ENCODE measurements at places on chromosomes 3 and 15.

GRCh38 chr3:168991803-168992202 is 671.7 kb downstream of the MECOM start:
- DNase-seq: no peak

GRCh38 chr3:156676768-156677479 is 2.5 kb downstream of the TIPARP start:
- no peak for DNase-seq

- DNase-seq: no peak
These were observed 127.1 kb upstream of the UMPS start for GRCh38 chr3:124602980-124603627.

DNA sequence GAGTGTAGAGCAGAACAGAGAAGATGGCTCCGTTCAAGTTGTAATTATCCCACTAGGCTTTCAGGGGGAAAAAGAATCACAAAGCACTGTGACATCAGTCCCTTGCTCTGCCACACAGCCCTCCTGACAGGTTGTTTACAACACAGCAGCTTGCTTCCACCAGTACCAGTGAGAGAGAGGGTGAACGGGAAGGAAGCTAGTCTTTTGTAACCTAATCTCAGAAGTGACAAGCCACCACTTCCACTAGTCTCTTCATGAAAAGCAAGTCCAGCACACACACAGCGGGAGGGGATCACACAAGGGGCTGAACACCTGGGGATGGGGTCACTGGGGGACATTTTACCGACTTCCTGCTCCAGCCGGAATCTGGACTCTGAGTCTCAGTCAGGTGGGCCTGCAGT is 86.3 kb downstream of the FAM81A start:
- no peak for DNase-seq

DNA sequence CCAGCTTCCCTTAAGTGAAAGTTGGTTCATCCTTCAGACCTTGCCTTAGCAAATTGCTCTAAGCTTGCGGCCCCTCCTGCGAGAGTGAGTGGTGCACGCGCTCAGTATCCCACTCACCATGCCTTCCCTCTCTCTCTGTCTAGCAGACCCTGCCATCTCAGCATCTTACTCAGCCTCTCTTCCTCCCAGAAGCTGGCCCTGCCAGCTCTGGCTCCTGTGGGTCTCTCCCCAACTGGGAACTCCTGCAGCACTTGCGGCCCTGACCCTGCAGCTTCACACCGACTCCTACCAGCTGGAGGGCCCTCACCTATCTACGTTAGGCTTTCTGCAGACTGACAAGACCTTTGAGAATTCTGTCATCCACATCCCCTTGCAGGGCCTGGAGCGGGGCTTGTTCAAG is 286.1 kb upstream of the TLE3 start:
- DNase-seq: no peak

GRCh38 chr3:130457671-130458070 is 59.3 kb upstream of the COL6A6 start:
- no peak for DNase-seq

DNA sequence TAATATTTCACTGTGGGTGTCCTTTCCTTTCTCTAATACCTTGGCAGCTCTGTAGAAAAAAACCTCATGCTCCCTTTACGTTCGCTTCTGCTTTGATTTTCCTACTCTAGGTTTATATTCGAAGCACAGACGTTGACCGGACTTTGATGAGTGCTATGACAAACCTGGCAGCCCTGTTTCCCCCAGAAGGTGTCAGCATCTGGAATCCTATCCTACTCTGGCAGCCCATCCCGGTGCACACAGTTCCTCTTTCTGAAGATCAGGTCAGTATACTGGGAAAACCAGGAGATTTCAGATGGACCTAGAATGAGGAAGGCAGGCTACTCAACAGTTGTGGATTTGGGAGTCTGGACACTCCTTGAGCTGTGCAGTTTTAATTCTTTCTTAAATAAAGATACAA is 14.9 kb downstream of the ACP3 start:
- DNase-seq: no peak

- DNase-seq: no peak
These were observed 8.2 kb downstream of the GRIP2 start for GRCh38 chr3:14531856-14532395.

DNA sequence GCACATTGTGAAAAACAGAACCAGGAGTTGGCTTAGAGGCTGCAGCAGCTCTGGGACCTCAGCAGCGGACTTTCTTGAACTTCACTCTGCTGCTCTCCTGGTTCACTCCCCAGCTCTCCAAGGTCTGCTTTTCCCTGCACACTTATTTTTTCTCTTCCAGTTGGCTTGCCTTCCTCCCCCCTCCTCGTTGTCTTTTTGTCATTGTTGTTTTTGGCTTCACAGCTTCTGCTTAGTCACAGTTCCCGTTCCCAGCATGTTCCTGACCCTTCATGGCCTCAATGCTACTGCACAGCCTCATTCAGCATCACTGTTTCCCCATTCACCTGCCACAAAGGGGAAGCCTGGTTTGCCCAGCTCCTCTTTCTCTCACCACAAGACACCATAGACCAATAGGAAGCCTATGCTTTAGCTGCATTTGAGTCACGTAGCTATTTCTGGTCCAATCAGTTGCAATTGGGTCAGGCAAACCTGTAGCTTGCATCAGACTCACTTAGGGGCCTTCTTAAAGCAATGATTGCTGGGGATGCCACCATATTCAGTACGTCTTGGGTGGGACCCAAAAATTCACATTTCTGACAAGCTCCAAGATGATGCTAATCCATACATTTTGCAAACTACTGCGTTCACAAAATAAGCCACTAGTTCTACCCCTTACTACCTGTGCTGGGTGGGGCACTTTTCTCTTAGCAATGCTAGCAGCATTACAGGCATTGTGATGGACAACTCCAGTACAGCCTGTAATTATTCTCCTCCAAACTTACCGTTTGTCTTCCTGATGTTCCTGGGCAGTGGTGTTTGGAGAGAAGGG is 7.8 kb upstream of the SUMF1 start:
- no peak for DNase-seq

- no peak for DNase-seq
These were observed 41.6 kb upstream of the IL20RB start for GRCh38 chr3:136916223-136916622.

Data from GM04503 (cell line).